Erythroblast (primary cell): ENCODE measurements at places on chromosomes 3 and 15.

GRCh38 chr3:52817860-52818259, 12.6 kb downstream of the ITIH4 start:
- no peak for DNase-seq

GRCh38 chr15:29687204-29687815, 135.0 kb downstream of the TJP1 start:
- no peak for DNase-seq

GRCh38 chr3:197883541-197883940, 66.4 kb upstream of the RPL35A start:
- no peak for DNase-seq

- DNase-seq, result no peak
Measured at GRCh38 chr15:27850050-27850449, 249.1 kb downstream of the OCA2 start.

DNA sequence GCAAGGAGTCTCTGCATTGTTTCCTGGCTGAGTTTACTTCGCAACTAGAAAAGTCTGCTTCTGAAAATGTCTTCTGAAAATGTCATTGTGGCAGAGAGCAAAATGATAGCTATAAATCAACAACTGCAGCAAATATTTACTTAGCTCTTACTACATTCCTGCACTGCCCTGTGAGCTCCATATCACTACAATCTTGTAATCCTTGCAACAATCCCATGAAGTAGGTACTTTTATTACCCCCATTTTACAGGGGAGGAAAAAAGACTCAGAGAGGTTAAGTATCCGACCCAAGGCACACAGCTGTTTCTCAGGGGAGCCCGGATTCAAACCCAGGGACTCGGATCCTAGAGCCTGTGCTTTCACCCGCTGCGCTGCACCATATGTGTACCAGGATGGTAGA, 34.2 kb upstream of the SPTBN5 start:
- DNase-seq, result no peak
